ENCODE measurements at places on chromosomes 11 and 22. TPM values are rescaled to one million over a fixed set of nuclear protein-coding genes. Genes with fewer than 3 reads are reported as not detected.

GRCh38 chr11:111982019-111982464 lies 43.2 kb upstream of the DLAT start:
- H3K36me3 ChIP-seq, result peaks cover 19% of the 10 kb centered on the region
- peak overlapping the region; percentile 34 for H3K4me3 ChIP-seq
- peak overlapping the region; percentile 67 for H3K27ac ChIP-seq
- H3K4me1 ChIP-seq, result peaks cover 6% of the 10 kb centered on the region
- peak; percentile 73 for DNase-seq
- no peaks in the 10 kb centered on the region for H3K27me3 ChIP-seq

DNA sequence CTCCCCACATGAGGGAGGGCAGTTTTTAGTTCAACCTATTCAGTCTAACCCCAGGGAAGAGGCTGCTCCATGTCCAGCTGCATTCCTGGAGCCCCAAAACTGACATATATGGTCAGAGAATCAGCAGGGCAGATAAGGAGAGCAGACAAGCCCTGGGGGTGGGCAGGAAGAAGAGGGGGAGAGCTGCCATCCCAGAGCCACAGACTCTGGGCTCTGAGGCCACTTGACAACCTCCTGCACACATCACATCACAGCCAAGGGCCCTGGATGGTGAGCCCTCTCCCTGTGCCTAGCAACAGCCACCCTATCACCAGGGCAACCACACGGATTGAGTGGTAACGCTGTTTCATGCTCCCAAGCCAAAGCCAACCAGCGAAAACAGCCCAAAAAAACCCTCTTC lies 3.1 kb downstream of the ARHGAP1 start:
- no peak for DNase-seq
- no peaks in the 10 kb centered on the region for H3K27me3 ChIP-seq
- H3K4me3 ChIP-seq, result no peak overlapping the region
- no peak overlapping the region for H3K27ac ChIP-seq
- peaks cover 37% of the 10 kb centered on the region for H3K36me3 ChIP-seq

GRCh38 chr22:20553947-20554741 lies 46.7 kb downstream of the MED15 start:
- no peak for DNase-seq
- H3K27ac ChIP-seq, result peak overlapping the region; percentile 86
- H3K4me1 ChIP-seq, result peaks cover 74% of the 10 kb centered on the region
- no peak overlapping the region for H3K4me3 ChIP-seq

RIMBP3C gene
- 0.41 TPM for total RNA-seq

DNA sequence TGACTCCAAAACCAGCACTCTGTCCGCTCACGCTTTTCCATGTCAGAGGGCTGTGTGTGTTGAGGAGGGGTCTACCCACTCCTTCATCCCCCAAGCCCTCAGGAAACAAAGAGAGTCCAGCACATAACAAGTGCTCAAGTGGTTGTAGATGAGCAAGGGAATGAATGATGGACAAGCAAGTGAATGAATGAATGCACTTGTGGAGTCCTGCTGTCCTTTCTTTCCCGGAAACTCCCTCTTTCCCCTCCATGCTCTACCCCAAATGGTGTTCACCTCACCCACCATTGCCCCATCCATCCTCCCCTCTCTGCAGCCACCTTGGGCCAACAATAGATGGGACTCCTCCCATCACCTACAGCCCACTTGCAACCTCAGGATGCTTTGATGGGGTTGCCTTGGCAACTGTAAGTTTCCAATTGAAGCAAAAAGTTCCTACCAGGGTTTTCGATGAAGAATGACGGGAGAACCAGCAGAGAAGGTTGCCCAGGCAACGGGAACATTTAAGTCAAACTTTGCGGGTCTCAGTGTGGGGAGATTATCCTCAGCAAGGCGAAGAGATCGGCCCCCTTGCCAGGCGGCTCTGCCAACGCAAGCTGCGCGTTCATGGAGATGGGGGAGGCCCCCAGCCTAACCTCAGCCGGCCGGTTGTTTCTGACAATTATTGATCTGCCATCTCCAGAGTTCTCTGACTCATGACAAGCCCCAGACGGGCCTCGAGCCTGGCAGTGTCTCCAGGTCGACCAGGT lies 51.1 kb downstream of the MCM5 start:
- no peak overlapping the region for H3K4me3 ChIP-seq
- no peak for DNase-seq
- no peaks in the 10 kb centered on the region for H3K36me3 ChIP-seq
- peaks cover 6% of the 10 kb centered on the region for H3K4me1 ChIP-seq
- H3K27me3 ChIP-seq, result no peaks in the 10 kb centered on the region
- no peak overlapping the region for H3K27ac ChIP-seq

GRCh38 chr22:39089928-39090327 lies 7.1 kb upstream of the APOBEC3H start:
- no peak for DNase-seq
- no peak overlapping the region for H3K4me3 ChIP-seq
- peak overlapping the region; percentile 33 for H3K27ac ChIP-seq
- H3K4me1 ChIP-seq, result no peaks in the 10 kb centered on the region

GRCh38 chr22:44395118-44396005 lies 82.6 kb upstream of the SHISAL1 start:
- H3K36me3 ChIP-seq, result no peaks in the 10 kb centered on the region
- H3K27ac ChIP-seq, result no peak overlapping the region
- no peak overlapping the region for H3K4me3 ChIP-seq
- H3K27me3 ChIP-seq, result no peaks in the 10 kb centered on the region

SEC14L3 gene
- total RNA-seq, result not detected

GRCh38 chr22:49655168-49655812 lies 172.4 kb downstream of the BRD1 start:
- H3K4me1 ChIP-seq, result no peaks in the 10 kb centered on the region
- DNase-seq, result no peak
- H3K4me3 ChIP-seq, result peak overlapping the region; percentile 64
- no peak overlapping the region for H3K27ac ChIP-seq
- H3K36me3 ChIP-seq, result no peaks in the 10 kb centered on the region

DNA sequence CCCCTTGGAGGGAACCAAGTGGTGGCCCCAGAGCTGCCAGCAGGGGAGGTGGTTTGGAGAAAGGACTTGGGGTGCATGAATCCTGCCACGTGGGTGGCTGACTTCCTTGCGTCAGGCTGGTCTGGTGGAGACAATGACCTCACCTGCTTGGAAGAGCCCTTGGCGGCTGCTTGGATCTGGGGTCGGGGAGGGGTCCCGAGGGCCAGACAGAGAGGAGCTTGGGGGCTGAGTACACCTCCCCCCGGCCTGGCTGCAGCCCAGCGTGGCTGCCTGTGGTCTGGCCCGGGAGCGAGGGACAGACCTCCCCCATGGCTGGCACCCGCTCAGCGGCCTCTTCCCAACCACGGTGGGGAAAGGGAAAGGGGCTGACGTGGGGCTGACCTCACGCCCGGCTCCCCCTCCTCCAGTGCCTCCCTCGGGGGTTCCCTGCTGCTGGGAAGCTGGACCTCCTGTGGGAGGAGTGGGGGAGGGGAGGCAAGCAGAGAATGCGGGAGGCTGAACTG lies 13.8 kb downstream of the LIF start:
- no peak overlapping the region for H3K27ac ChIP-seq
- H3K4me3 ChIP-seq, result no peak overlapping the region
- no peaks in the 10 kb centered on the region for H3K36me3 ChIP-seq
- no peak for DNase-seq
- no peaks in the 10 kb centered on the region for H3K27me3 ChIP-seq
- peaks cover 18% of the 10 kb centered on the region for H3K4me1 ChIP-seq
